ENCODE measurements at places on chromosomes 1 and 21.
A peak's percentile ranks its signal among the peaks of the same experiment; 100 is the strongest.

DNA sequence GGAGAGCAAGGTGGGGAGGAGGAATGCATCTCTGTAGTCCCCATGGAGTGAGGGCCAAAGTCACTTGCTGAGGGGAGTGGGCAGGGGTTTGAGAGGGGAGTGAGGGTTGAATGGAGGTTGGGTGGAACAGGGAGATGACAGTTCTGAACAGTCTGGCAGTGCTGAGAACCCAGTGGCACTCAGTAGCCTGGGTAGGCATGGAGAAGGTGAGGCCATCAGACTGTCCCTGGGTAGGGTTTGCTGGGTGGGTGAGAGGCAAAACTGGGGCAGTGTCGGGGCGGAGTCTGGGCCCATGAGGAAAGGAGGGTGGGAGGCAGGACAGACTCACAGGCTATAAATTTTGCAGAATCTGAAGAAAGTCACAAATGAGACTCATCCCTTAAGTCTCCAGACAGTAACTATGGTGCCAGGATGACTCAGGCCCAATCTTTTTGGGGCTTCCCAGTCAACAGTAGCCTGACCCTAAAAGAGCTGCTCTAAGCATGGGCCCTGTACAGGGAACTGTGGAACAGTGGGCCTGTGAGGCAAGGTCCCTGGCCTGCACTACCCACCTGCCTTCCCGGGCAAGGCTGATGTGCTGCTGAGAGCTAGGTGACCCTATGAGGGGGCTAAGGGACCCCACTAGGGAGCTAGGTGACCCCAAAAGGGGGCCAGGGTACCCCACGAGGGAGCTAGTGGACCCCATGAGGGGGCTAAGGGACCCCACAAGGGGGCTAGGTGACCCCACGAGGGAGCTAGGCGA is 51.0 kb upstream of the DMRTB1 start:
- DNase-seq, result no peak

GRCh38 chr1:94349853-94350252 is 68.3 kb upstream of the ABCD3 start:
- DNase-seq, result no peak

DNA sequence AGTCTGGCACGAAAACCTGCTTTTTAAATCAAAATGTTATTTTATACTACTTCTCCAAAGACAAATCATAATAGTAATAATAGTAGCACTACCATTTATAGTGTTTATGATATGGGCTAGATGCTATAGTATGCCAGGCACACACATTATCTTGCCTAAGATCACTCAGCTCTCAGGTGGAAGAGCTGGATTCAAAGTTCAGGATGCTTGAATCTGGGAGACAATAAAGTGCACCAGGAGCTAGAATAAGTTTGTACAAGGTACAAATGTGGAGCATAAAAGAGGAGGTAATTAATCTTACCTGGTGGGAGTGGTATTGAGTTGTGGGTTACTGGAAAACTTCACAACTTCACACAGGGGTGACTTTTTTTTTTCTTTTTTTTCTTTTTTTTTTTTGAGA is 10.0 kb upstream of the ELOVL1 start:
- DNase-seq, result no peak

GRCh38 chr1:3822421-3822820 is 26.1 kb upstream of the LRRC47 start:
- no peak for DNase-seq

GRCh38 chr1:183911285-183911684 is 106.4 kb downstream of the RGL1 start:
- no peak for DNase-seq

- no peak for DNase-seq
Measured at GRCh38 chr1:100306735-100307313, 40.8 kb downstream of the RTCA start.

DNA sequence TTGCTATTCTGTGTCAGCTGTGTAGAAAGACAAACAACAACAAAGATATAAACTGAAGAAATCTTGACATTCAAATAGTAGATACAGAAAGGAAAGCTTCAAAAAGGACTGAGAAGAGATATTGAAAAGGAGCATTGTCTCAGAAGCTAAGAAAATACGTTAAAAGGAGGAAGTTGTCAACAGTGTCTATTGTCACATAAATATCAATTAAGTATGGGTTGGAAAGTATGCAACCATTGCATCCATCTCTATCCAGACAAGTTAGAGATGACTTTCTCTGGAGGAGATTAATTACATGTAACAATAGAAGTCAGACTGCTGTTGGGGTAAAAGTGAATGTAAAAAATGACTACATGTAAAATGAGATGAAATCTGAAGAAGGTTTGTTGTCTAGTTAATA is 29.7 kb upstream of the BRINP3 start:
- no peak for DNase-seq

DNA sequence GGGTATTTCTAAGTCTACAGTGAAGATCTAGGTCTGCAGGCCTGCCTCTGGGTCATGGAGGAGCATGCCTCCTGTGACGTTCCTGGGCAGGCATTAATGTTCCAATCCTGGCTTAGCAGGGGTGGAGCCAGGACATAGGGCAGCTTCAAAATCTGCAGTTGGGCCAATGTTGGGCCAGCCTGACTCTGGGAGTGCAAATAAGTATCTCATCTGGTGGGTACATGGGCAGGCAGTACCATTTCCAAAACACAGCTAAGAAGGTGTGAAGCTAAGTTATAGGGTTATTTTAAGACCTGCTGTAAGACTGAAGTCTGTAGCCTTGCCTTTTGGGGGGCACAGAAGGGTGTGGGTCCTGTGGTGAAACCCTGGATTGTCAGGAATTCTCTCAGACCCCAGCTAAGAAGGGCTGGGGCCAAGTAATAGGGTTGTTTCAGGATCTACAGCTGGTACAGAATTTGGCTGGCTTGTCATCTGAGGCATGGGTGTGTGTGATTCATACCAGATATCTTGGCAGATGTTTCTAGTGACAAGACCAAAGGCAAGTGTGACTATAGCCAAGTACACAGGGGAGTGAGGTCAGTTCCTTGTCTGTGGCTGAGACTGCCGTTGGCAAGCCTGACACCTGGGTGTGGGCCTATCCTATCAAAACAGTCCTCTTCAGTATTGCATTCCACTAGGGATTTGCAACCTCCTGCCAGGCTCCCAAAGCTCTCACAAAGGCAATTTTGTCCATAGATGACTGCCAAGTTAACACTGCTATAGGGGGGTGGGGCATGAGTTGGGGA is 468.7 kb upstream of the B3GALT2 start:
- DNase-seq, result peak; percentile 2

DNA sequence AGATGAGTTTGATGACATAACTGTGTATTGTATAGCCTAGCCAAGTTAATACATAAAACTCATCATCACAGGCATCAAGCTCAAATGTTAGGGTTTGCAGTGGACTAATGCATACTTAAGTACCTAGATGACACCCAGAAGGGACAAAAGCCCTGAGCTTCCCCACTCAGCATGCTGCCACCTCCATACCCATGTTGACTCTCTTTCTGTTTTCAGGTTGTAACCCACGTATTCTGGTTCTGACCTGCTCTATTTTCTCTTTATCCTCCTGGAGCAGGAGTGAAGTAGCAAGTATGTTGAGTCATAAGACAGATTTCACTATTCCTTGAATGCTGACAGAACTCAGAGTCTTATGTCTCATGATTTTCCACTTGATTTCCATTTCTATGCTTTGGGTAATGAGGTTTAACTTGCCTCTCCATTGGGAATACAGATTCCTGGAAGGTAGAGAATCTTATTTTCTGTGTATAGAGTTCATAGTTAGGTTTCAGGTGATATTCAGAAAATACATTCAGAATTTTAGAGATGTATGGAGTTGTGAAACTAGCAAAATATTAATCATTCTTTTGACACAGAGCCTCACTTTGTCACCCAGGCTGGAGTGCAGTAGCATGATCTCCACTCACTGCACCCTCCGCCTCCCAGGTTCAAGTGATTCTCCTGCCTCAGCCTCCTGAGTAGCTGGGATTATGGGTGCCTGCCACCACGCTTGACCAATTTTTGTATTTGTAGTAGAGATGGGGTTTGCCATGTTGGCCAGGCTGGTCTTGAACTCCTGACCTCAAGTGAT is 122.5 kb upstream of the KCNJ15 start:
- DNase-seq, result no peak

DNA sequence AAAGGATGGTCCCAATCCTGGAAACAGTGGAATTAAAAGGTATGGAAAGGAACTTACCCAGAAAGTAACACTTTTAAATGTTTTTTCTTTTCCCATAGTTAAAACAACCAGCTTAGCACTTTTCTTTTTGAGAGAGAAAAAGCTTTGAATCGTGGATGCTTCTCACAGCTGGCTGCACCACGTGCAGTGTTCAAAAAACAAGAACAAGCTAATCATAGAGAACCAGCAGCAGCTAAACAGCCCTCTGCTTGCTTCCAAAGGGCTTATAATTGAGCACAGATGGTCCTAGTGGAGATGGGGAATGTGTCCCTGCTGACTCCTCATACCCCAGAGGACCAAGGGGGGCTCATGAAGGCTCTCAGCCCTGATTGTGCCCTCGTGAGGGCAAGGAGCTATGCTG is 26.4 kb downstream of the UTP25 start:
- no peak for DNase-seq
